Omental fat pad (tissue), 4 donors: ENCODE measurements at places on chromosomes 3 and 15.

- DNase-seq = no peak
These were observed 247.3 kb upstream of the CHRM5 start for GRCh38 chr15:33720952-33721351.

- DNase-seq = no peak
These were observed 94.7 kb downstream of the STAG1 start for GRCh38 chr3:136657526-136657925.

- DNase-seq = no peak
These were observed 20.4 kb upstream of the MAP6D1 start for GRCh38 chr3:183845608-183846288.

GRCh38 chr3:129360171-129360611 is 68.2 kb downstream of the EFCAB12 start:
- no peak for DNase-seq

DNA sequence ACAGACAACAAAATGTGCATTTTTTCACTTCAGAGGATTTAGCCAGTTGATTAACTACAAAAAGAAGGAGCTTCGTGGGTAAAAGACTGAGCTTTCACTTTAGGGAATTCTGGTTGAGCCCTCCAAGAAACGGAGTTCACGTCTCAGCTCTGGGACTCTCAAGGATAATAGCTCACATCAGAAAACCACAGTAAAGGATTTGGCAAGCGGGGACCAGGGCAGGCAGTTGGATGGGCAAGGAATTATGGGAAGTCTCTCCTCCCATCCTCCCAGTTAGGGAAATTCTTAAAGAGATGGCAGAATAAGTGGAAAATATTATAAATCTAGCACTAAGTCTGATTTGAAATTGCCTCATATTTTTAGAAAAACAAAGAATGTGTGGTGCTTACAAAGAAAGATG is 188.3 kb upstream of the EOMES start:
- no peak for DNase-seq

GRCh38 chr3:37052860-37053259 is 59.5 kb downstream of the MLH1 start:
- no peak for DNase-seq

DNA sequence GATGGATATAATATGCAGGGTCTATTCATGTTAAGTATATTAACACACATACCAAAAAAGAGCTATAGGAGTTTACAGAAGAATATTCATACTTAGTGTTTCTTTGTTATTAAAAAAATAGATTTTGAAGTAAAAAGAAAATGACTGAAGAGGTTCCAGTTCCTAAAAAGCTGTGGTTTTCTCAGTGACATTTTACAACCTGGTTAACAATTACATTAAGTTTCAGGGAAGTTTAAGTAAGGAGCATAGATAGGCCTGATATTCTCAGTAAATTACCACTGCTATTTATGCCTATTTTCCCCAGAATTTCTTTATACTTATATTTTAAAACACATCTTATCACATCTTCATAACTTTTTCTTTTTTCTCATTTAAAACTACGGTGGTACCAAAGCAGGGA is 43.6 kb upstream of the SPTSSB start:
- no peak for DNase-seq

DNA sequence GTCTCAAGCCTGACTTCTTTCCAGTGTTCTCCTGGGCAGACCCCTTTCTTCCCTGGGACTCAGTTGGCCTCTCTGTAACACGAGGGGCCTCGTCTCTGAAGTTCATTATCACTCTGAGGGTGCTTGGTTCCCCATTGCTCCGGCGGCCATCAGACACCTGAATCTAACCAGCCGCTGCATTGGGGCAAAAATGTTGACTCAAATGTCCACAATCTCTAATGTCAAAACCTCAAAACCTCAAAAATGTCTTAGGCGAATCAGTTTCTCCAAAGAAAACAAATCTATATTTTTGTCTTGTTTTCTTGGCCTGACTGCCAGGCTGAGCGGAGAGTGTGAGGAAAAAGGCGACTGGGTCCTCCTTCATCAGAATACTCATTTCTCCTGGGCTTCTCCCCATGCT is 220.7 kb downstream of the VPS13C start:
- DNase-seq = no peak

DNA sequence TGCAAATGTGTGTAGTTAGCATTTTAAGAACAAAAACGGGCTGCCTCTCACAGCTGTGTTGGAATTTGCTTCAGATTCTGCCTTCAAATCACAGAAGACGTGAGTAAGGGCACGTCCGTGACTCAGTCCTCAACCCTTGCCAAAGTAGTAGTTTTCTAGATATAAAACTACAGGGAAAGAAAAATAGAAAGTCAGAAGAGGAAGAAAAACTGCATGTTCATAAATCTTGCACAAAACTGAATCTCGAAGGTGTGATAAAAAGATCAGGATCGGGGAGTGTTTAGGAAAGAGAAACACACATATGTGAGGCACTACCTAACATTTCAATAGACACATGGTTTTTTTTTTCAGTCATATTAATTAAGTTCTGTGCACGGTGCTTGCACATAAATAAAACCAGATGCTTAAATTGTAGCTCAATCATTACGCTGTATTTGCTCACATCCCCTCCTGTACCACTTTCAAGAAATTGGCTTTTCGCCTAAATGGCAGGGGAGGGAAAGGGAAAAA is 71.7 kb downstream of the P3H2 start:
- DNase-seq = peak; percentile 27

DNA sequence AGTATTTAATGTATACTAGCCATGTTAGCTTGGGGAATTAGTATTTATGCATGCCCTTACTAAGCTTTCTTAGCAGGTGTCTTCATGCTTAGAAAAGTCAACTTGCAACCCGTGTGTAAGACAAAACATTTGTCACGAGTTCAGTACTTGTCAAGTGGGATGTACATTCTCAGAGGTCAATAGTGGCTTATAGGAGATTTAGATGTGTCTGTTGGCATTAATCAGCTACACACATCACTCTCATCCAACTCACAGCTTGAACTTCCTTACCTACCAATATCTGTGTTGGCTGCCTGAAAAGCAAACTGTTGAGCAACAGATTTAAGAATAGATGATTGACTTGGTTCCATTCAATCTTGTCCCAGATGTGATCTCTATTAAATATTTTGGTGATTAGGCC is 109.5 kb downstream of the ROBO2 start:
- DNase-seq = no peak

DNA sequence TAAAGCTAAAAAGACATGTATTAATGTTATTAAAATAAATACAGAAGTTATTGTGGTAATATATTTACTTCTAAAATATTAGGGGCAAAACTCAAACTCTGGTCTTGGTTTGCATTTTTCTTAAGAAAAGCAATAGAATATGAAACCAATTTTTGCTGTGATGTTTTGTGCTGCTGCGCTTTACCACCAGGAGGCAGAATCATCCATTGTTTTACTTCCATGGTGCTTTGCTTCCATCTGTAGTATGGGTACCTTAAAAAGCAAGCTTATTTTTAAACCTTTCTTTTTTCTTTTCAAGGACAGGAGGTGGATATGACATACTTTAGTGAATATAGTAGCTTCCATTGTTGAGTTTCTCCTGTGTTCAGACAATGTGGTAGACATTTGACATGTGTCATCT is 46.6 kb upstream of the MRPL3 start:
- no peak for DNase-seq

DNA sequence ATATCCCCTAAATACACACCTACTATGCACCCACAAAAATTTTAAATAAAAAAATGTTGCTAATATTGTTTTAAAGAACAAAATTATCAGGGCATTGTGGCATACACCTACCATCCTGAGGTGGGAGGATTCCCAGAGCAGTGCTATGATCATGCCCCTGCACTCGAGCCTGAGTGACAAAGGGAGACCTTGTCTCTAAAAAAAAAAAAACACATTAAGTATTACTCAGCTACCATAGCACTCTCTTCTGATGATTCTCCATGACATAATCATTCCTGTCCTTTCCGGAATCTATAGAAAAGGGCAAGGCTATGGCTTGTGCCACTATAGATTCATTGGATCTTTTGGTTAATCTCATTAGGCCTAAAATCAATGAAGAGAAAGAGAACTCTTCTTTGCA is 77.4 kb downstream of the ACAP2 start:
- DNase-seq = no peak

DNA sequence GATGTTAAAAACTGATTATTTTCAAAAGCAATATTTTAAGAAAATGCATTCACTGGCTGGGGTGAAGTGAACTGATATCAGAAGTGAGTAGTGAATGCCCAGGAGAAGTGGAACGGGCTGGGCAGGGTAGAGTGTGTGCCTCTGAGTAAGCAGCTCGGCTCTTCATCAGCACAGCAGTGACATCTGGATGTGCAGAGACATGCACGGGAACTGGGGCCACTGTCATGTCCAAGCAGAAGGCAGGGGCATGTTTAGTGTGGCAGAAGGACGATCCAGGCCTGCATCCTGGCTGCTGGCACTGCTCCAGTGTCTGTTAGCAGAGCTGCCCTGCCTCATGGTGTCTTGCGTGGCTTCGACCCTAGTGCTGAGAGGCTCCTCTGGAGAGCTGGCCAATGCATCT is 305.6 kb upstream of the LRRFIP2 start:
- no peak for DNase-seq

GRCh38 chr15:85624291-85624801 is 170.4 kb downstream of the KLHL25 start:
- DNase-seq = no peak

DNA sequence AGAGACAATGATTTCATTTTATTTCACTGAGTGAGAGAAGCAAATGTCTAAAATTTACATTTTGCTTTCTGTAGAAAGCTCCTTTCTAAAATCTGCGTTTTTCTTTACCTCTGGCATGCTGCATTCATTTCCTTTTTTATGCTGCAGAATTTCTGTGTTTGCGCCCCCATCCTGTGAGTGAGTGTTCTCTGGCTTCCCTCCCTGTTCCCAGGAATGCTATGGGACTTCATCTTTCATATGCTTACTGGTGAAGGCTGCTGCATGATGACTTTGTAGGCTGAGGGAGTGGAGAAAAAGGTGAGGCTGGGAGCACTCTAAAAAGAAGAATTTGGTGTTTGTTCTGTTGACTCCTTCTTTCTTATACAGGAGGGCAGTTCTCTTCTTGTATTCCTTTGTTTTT is 7.7 kb upstream of the TMC3 start:
- DNase-seq = no peak

DNA sequence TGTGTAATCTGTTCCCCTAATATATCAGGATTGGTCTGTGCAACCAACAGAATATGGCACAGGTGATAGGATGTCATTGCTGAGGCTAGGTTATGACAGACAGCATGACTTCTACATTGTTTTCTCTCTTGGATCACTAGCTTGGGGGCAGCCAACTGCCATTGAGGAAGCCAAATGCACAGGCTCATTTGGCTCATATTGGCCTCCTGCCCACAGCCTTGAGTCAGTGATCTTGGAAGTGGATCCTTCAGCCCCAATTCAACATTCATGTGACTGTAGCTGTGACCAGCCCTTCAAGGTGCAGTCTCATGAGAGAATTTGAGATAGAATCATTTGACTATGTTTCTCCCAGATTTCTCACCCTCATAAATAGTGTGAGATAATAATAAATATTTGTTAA is 675.6 kb downstream of the GRM7 start:
- no peak for DNase-seq

DNA sequence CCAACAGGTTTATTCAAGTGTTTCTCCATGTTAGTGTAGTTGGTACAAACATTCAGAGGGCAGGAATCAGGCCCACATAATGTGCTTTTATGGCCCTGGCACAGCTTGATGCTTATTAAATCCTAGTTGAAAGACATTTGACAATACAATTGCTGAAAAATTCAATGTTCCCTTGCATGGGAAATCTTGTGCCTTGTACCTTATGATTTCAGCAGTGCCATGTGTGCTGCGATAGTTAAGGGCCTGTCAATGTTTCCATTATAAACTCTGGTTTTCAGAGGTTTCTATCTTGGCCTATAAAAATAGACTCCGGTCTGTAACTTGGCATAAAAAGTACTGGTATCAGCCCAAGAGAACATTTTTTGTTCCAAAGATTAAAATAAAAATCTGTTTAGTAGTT is 207.2 kb downstream of the TBC1D5 start:
- no peak for DNase-seq
